ENCODE measurements at places on chromosomes 13 and 19. TPM values are rescaled to one million over a fixed set of nuclear protein-coding genes. Genes with fewer than 3 reads are reported as not detected.

The AP1M2 gene
- not detected for total RNA-seq

DNA sequence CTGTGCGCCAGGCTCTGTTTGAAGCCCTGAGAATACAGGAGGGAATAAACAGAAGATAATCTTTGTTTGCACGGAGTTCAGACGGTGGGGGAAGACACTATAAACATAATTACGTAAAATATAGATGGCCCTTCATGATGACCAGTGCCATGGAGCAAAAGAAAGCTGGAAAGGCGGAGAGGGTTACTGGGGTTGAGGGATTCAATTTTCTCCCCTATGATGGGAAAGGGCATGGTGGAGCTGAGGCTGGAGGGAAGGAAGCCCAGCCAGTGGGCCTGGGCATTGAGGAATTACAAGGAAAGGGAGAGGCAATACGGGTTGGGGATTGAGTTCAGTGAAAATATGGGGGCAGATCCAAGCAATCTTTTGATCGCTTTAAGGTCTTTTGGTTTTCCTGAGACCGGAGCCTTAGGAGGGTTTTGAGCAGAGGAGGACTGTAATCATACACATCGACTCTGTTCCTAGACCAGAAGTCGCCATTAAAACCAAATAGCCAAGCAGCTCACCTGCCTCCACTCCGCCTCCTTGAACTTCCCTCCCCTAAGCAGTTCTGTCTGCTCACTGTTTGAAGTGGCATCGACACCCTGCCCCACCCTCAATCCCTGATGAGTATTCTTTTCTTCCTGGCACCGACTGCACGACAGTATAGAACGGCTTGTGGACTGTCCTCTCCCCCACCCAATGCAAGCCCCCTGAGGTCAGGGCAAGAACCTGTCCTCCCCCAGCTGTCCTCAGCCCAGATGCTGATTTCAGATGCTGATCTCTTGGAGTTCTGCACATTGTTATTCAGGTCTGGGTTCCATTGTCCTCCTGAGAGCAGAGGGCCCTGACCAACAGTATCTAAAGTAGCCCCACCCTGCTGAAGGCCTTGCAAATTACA is 813 bp upstream of the ZNF296 start:
- peak overlapping the region; percentile 70 for H3K27ac ChIP-seq
- no peaks in the 10 kb centered on the region for H3K27me3 ChIP-seq
- DNase-seq: no peak
- H3K4me3 ChIP-seq: peak overlapping the region; percentile 51
- H3K4me1 ChIP-seq: no peaks in the 10 kb centered on the region
- no peaks in the 10 kb centered on the region for H3K36me3 ChIP-seq

DNA sequence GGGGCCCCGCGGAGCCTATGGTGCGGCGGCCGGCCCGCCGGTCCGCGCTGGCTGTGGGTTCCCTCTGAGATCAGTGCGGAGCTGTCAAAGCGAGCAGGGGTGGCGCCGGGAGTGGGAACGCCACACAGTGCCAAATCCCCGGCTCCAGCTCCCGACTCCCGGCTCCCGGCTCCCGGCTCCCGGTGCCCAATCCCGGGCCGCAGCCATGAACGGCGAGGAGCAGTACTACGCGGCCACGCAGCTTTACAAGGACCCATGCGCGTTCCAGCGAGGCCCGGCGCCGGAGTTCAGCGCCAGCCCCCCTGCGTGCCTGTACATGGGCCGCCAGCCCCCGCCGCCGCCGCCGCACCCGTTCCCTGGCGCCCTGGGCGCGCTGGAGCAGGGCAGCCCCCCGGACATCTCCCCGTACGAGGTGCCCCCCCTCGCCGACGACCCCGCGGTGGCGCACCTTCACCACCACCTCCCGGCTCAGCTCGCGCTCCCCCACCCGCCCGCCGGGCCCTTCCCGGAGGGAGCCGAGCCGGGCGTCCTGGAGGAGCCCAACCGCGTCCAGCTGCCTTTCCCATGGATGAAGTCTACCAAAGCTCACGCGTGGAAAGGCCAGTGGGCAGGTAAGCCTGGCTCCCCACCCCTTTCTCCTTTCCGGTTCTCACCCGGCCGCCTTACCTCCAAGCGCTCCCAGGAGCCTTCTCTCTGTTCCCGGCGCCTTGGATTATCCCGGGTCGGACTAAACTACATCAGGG is at the start of gene PDX1:
TSS of gene PDX1 (plus strand) at position 67 of the 743 bp plus-strand sequence. CDS start at position 206, 139 bp downstream.
- DNase-seq: no peak
- no peaks in the 10 kb centered on the region for H3K36me3 ChIP-seq

GRCh38 chr13:20903164-20903475 is 574 bp upstream of the XPO4 start:
- no peak for DNase-seq
- peak overlapping the region; percentile 97 for H3K4me3 ChIP-seq
- H3K27me3 ChIP-seq: no peaks in the 10 kb centered on the region
- no peaks in the 10 kb centered on the region for H3K4me1 ChIP-seq
- H3K27ac ChIP-seq: peak overlapping the region; percentile 94

The C13orf42 gene
- total RNA-seq: not detected

- no peak for DNase-seq
- H3K27me3 ChIP-seq: no peaks in the 10 kb centered on the region
- no peaks in the 10 kb centered on the region for H3K36me3 ChIP-seq
- no peak overlapping the region for H3K27ac ChIP-seq
Measured at GRCh38 chr19:44908836-44909261, 3.3 kb downstream of the APOE start.

The ZNF556 gene
- total RNA-seq: not detected

The CNFN gene
- 4.8 TPM for total RNA-seq

- H3K36me3 ChIP-seq: no peaks in the 10 kb centered on the region
- H3K27me3 ChIP-seq: no peaks in the 10 kb centered on the region
- no peak for DNase-seq
- H3K27ac ChIP-seq: no peak overlapping the region
- H3K4me1 ChIP-seq: no peaks in the 10 kb centered on the region
Measured at GRCh38 chr19:35232912-35233311, 4.4 kb upstream of the FAM187B start.

GRCh38 chr19:55424518-55424917 is 16.9 kb upstream of the UBE2S start:
- DNase-seq: no peak
- H3K27me3 ChIP-seq: peaks cover 18% of the 10 kb centered on the region
- H3K27ac ChIP-seq: no peak overlapping the region
- no peaks in the 10 kb centered on the region for H3K36me3 ChIP-seq

The PLEKHF1 gene
- 71.4 TPM for total RNA-seq

GRCh38 chr13:28613562-28613961 is 45.4 kb upstream of the POMP start:
- no peak overlapping the region for H3K27ac ChIP-seq
- H3K27me3 ChIP-seq: no peaks in the 10 kb centered on the region
- H3K4me1 ChIP-seq: no peaks in the 10 kb centered on the region
- H3K4me3 ChIP-seq: no peak overlapping the region

The REX1BD gene
- 117 TPM for total RNA-seq

DNA sequence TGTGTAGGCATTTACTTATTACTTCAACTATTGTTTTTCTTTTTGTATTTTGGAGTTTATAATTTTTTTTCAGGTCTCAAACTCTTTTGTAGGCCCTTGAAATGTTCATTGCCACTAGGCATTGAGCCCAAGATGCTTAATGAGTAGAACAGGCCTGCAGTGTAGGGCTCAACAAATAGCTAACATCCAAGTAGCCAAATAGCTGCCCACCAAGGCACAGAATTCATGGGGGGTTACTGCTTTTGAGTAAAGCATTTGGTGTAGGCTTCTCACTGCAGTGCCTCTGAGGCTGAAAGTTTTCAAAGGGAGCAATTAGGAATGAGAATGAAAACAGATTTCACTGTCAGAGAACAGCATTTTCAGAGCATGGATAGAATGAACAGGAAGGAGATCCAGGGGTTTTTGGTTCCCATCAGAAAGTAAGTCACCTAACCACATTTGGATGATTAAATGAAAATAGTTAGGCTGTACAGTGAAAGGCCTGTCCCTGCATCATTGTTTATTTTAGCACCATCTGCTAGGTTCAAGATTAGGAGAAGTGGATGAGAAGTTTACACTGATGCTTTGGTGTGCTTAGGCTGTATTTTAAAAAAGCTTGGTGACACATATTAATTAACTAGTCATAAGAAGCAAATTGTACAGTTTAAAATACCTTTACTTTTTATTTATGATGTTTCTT is 61.0 kb downstream of the EDNRB start:
- H3K36me3 ChIP-seq: no peaks in the 10 kb centered on the region
- no peak overlapping the region for H3K4me3 ChIP-seq
- no peaks in the 10 kb centered on the region for H3K4me1 ChIP-seq
- DNase-seq: no peak
- no peaks in the 10 kb centered on the region for H3K27me3 ChIP-seq
- no peak overlapping the region for H3K27ac ChIP-seq

The SLC5A5 gene
- total RNA-seq: not detected

- DNase-seq: no peak
- H3K4me1 ChIP-seq: no peaks in the 10 kb centered on the region
- no peak overlapping the region for H3K27ac ChIP-seq
Measured at GRCh38 chr19:55196803-55197202, 12.5 kb downstream of the PTPRH start.
